Aorta (tissue), 5 donors: ENCODE measurements at places on chromosomes 4 and X. TPM values are rescaled to one million over a fixed set of nuclear protein-coding genes. Genes with fewer than 3 reads are reported as not detected.

TMPRSS11B gene
- total RNA-seq: not detected

GRCh38 chr4:25861951-25862410, 807 bp downstream of the SEL1L3 start:
- no peak overlapping the region for H3K27ac ChIP-seq
- H3K4me3 ChIP-seq: peak overlapping the region; percentile 89
- no peaks in the 10 kb centered on the region for H3K27me3 ChIP-seq
- peak; percentile 54 for DNase-seq
- no peaks in the 10 kb centered on the region for H3K4me1 ChIP-seq
- H3K36me3 ChIP-seq: no peaks in the 10 kb centered on the region

DNA sequence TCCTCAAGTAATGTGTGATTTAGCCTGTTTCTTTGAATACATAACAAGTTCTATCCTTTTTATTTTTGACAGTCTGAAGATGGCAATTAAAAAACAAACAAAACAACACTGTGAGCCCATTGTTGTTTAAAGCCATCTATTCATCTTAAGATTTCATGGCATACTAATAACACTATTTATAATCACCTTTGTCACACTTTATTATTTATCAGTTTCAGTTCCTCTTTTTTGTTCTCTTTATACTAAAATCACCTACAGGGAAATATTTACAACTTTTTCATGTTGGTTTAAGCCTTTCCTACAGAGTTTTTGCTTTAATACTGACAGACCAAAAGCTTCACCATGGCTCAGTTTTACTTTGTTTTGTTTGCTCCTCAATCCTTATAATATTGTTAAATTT, 247.4 kb upstream of the CTSO start:
- no peak overlapping the region for H3K4me3 ChIP-seq
- H3K27ac ChIP-seq: no peak overlapping the region
- no peaks in the 10 kb centered on the region for H3K36me3 ChIP-seq
- DNase-seq: no peak

CSTF2 gene
- 11.1 TPM for total RNA-seq

DMRTC1B gene
- total RNA-seq: not detected

DNA sequence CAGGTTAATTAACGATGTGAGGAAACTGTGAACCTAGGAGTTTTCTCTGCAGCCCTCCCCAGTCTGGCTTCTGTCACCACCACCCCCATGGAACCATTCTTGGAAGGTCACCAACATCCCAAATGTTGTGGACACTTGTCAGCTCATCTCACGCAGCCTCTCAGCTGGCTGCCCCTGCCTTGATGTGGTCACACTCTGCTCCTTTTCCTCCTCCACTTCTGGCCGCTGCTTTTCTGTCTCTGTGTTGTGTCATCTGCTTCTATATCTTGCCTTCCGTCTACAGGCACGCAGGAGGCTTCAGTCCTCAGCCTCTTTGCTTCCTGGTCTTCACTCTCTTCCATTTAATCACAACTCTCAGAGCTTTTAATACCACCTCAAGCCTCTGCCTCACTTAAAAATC, 371.5 kb upstream of the SLIT2 start:
- no peaks in the 10 kb centered on the region for H3K4me1 ChIP-seq

GRCh38 chr4:184778325-184778724, 44.4 kb upstream of the CENPU start:
- H3K27me3 ChIP-seq: no peaks in the 10 kb centered on the region
- H3K27ac ChIP-seq: no peak overlapping the region
- peaks cover 2% of the 10 kb centered on the region for H3K36me3 ChIP-seq
- no peaks in the 10 kb centered on the region for H3K4me1 ChIP-seq
- DNase-seq: no peak

DNA sequence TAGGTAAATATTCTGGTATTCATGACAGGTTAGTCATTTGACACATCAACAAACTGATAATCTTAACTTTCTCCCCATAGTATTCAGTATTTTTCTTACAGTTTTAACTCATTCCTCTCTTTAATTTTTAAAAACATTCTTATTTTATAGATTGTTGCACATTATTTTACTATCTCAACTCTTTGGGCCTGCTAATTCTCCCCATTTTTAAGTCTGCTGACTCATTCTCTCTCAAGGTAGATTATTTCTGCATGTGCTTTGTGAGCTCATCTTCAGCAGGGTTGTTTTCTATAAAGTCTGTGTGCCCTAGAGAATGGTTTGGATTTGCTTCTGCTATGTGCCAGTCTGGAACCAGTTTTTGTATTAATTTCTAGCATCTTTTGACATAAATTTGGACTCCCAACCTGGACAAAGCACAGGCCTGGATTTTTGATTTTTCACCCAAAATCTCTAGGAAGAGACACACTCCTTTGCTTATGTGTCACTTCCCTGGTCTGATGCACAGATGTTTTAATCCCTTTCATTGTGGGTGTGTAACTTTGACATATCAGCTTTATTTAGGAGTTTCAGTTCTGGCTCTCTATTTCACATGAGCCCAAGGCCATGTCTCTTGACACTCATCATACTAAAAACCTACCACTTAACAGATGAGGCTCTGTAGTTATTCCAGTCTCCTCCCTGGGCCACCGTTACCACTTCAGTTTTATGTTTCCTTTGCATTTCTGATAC, 194.3 kb upstream of the PGRMC2 start:
- H3K36me3 ChIP-seq: no peaks in the 10 kb centered on the region
- no peaks in the 10 kb centered on the region for H3K4me1 ChIP-seq
- no peaks in the 10 kb centered on the region for H3K27me3 ChIP-seq
- H3K27ac ChIP-seq: no peak overlapping the region
- no peak for DNase-seq

GRCh38 chr4:102843273-102843672, 15.9 kb upstream of the UBE2D3 start:
- no peak overlapping the region for H3K4me3 ChIP-seq
- no peak overlapping the region for H3K27ac ChIP-seq
- H3K27me3 ChIP-seq: no peaks in the 10 kb centered on the region

MAGEE1 gene
- total RNA-seq: 4.7 TPM

- H3K27me3 ChIP-seq: no peaks in the 10 kb centered on the region
- H3K36me3 ChIP-seq: no peaks in the 10 kb centered on the region
- no peak overlapping the region for H3K4me3 ChIP-seq
These were observed 242.0 kb upstream of the ACTRT1 start for GRCh38 chrX:128294198-128294597.

GRCh38 chrX:103107836-103108235, 14.9 kb upstream of the NXF3 start:
- no peaks in the 10 kb centered on the region for H3K4me1 ChIP-seq
- no peak for DNase-seq
- H3K4me3 ChIP-seq: no peak overlapping the region
- H3K27ac ChIP-seq: no peak overlapping the region
- H3K27me3 ChIP-seq: no peaks in the 10 kb centered on the region

GRCh38 chr4:1544861-1545281, 138.6 kb upstream of the NKX1-1 start:
- no peak for DNase-seq
- H3K27ac ChIP-seq: no peak overlapping the region
- H3K4me1 ChIP-seq: no peaks in the 10 kb centered on the region
- H3K4me3 ChIP-seq: no peak overlapping the region

TBX22 gene
- not detected for total RNA-seq

FHDC1 gene
- 3.0 TPM for total RNA-seq

ARMCX4 gene
- total RNA-seq: 18.9 TPM

GRCh38 chr4:76958891-76959290, 9.3 kb downstream of the SEPTIN11 start:
- H3K36me3 ChIP-seq: no peaks in the 10 kb centered on the region
- no peak for DNase-seq
- H3K27ac ChIP-seq: no peak overlapping the region
- H3K4me3 ChIP-seq: no peak overlapping the region
- no peaks in the 10 kb centered on the region for H3K27me3 ChIP-seq

GRCh38 chr4:173520921-173521466, 9.0 kb downstream of the HAND2 start:
- H3K36me3 ChIP-seq: no peaks in the 10 kb centered on the region
- no peaks in the 10 kb centered on the region for H3K27me3 ChIP-seq
- no peak overlapping the region for H3K4me3 ChIP-seq
- peak overlapping the region; percentile 78 for H3K27ac ChIP-seq
- no peak for DNase-seq

GCNA gene
- total RNA-seq: 1.9 TPM

DNA sequence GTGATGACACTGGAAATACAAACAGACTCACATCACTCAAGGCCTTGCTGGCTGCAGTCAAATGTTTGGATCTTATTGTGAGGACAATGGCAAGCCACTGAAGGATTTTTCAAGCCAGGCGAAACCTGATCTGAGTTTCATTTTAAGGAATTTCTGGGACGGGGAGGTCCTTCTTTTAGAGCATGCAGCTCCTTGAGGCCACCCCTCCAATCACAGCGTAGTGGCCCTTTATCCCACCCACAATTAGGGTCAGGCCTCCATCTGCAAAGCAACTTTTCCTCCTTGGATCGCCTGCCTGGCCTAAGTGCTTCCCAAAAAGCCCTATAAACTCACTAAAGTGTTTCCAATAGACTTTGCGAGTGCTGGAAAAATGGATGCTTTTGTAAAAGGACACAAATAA, 115.5 kb downstream of the EFHC2 start:
- H3K36me3 ChIP-seq: no peaks in the 10 kb centered on the region
- no peak overlapping the region for H3K27ac ChIP-seq
- no peak for DNase-seq
- no peaks in the 10 kb centered on the region for H3K4me1 ChIP-seq
- no peak overlapping the region for H3K4me3 ChIP-seq
- H3K27me3 ChIP-seq: no peaks in the 10 kb centered on the region

- no peak overlapping the region for H3K27ac ChIP-seq
- peaks cover 2% of the 10 kb centered on the region for H3K36me3 ChIP-seq
- DNase-seq: no peak
- H3K4me3 ChIP-seq: no peak overlapping the region
- H3K4me1 ChIP-seq: no peaks in the 10 kb centered on the region
- H3K27me3 ChIP-seq: no peaks in the 10 kb centered on the region
These were observed 1.2 kb downstream of the ATP6AP1 start for GRCh38 chrX:154429711-154430110.

DNA sequence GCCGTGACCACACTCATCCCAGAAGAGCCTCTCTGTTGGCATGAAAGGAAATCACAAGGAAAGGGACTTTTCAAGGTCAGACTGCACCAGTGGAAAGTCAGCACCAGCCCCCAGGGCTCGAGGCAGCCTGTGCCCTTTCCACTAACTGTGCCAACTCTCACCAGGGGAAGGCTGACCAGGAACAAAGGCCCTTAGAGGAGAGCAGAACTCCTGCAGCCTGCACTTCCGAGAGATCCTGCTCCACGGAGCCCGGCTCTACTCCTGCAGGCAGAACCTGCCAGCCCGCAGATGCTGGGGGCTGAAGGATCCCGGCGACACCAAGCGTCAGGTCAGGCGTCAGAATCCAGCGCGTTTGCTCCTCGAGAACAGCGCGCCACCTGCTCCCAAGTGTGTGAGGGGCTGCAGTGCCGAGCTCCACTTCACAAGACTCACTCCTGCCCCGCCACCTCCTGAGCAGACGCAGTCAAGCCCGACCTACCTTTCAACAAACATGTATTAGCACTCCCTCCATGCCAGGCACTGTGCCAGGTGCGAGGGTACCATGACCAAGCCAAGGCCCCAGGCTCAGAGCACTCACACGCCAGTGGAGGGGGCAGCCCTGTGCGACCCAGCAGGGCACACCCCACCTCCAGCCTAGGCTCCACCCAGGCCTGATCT, 13.6 kb upstream of the HELT start:
- no peaks in the 10 kb centered on the region for H3K36me3 ChIP-seq
- no peak for DNase-seq
- no peaks in the 10 kb centered on the region for H3K27me3 ChIP-seq
- H3K4me3 ChIP-seq: no peak overlapping the region

GRCh38 chr4:12884846-12885796, 599.0 kb downstream of the RAB28 start:
- no peak overlapping the region for H3K4me3 ChIP-seq
- no peaks in the 10 kb centered on the region for H3K36me3 ChIP-seq
- no peaks in the 10 kb centered on the region for H3K27me3 ChIP-seq
- DNase-seq: no peak
- no peak overlapping the region for H3K27ac ChIP-seq

- DNase-seq: no peak
- H3K27me3 ChIP-seq: no peaks in the 10 kb centered on the region
- no peaks in the 10 kb centered on the region for H3K4me1 ChIP-seq
- H3K27ac ChIP-seq: no peak overlapping the region
These were observed 89.5 kb downstream of the GLRA3 start for GRCh38 chr4:174739576-174739975.

CFAP47 gene
- total RNA-seq: not detected

DNA sequence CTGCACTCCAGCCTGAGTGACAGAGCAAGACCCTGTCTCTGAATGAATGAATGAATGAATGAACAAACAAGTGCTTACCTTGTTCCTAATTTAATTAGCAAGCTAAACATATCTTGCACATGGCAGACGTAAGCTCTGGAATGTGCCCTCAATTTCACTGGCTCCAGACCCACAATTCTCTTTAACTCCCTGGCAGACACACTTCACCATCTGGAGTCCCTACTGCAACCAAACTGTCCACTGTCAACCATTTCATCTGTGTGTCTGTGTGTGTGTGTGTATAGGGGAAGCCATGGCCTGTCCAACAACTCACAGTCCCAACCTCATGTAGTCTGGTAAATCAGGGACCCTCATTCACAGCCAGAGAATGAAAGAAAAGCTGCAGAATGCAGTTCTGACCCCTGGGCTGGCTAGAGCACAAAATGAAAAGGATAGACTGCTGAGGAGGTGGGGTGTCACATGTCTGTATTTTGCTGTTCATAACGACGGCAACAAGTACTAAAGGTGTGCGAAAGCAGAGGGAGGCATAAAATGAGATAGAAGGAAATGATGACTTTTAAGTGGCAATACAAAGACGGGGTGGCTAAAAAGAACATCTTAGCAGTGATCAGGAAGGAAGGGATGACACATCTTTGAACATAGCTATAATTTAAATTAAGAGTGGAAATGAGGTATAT, 114.1 kb downstream of the TSPAN5 start:
- no peaks in the 10 kb centered on the region for H3K36me3 ChIP-seq
- DNase-seq: no peak
- no peaks in the 10 kb centered on the region for H3K4me1 ChIP-seq
- H3K4me3 ChIP-seq: no peak overlapping the region
- H3K27me3 ChIP-seq: no peaks in the 10 kb centered on the region

GRCh38 chr4:111652236-111652635, 493.0 kb upstream of the FAM241A start:
- no peaks in the 10 kb centered on the region for H3K36me3 ChIP-seq
- peaks cover 1% of the 10 kb centered on the region for H3K27me3 ChIP-seq
- no peaks in the 10 kb centered on the region for H3K4me1 ChIP-seq
- no peak overlapping the region for H3K4me3 ChIP-seq
- H3K27ac ChIP-seq: no peak overlapping the region

DNA sequence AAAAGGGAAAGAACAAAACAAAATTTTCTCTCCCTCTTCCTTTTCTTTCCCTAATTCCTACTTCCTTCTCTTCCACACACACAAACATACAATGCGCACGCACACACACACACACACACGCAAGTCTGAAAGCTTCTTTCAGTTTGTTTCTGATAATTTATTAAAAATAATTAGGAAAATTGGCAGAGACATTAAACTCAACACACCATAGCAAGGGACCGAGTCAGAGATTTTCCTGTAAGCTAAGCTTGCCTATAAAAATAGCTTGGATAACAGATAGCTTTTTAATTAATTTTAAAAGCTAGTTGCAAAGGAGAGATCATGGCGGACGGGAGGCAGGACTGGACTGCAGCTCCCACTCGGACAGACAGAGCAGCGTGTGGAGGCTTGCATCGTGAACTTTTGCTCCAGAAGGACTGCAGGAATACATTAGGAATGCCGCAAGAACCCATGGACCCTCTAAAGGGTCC, 92.6 kb upstream of the MAPK10 start:
- no peak for DNase-seq
- no peaks in the 10 kb centered on the region for H3K27me3 ChIP-seq
- H3K36me3 ChIP-seq: no peaks in the 10 kb centered on the region

GRCh38 chr4:88283661-88284438, 511 bp downstream of the PPM1K start:
- peak overlapping the region; percentile 60 for H3K4me3 ChIP-seq
- no peaks in the 10 kb centered on the region for H3K27me3 ChIP-seq
- H3K36me3 ChIP-seq: no peaks in the 10 kb centered on the region
- H3K4me1 ChIP-seq: no peaks in the 10 kb centered on the region
